Peyer's patch (tissue), 4 donors: ENCODE measurements at places on chromosomes 2 and 18. TPM values are rescaled to one million over a fixed set of nuclear protein-coding genes. Genes with fewer than 3 reads are reported as not detected.
A peak's percentile ranks its signal among the peaks of the same experiment; 100 is the strongest.

Gene HRH4
- not detected for total RNA-seq

Gene C2orf78
- total RNA-seq, result not detected

Gene ERBB4
- total RNA-seq, result 0.09 TPM

DNA sequence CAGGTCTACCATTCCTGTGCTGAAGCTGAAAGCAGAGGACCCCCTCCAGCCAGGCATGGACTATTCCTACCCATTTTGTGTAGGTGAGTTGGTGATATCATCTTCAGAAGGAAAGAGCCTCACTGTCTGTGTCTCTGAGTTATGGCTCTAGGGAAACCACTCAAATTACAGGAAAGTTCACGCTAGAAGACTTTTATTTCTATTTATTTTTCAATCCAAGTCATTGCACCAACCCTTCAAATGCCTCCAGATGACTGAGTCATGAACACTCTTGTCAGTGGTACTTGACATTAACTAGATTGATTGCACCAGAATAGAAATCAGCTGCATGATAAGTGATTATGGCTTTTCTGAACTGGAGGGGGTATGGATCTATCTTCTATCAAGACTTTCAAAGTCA, 338.4 kb downstream of the MBD2 start:
- no peak overlapping the region for H3K4me3 ChIP-seq
- H3K36me3 ChIP-seq, result no peaks in the 10 kb centered on the region
- no peak for DNase-seq
- H3K27ac ChIP-seq, result no peak overlapping the region

DNA sequence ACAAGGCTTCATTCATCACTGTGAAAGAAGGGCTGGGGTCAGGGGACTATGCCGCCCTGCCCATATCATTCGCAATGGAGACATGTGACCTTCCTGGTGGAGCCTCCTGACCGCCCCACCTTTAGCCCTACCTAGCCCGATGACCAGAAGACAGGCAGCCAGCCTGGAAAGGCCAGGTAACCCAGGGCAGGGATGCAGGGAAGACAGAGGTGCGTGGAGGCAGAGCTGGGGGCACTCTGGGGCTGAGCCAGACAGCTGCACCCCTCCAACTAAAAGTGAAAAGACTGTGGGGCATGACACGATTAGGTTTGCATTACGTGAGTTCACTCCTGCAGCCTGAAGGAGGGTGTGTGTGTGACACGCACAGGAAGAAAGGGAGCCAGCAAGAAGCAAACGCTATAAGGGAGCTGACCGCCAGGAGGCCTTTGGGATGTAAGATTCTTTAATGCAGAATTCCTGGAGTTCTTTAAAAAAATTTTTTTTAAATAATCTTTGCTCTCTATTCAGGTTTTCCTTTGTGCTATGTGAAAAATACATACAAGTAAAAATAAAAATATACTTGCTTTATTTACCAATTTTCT, 3.7 kb upstream of the HES6 start:
- no peaks in the 10 kb centered on the region for H3K27me3 ChIP-seq
- peak overlapping the region; percentile 64 for H3K27ac ChIP-seq
- H3K4me3 ChIP-seq, result no peak overlapping the region
- DNase-seq, result no peak
- no peaks in the 10 kb centered on the region for H3K36me3 ChIP-seq
- H3K4me1 ChIP-seq, result peaks cover 21% of the 10 kb centered on the region

DNA sequence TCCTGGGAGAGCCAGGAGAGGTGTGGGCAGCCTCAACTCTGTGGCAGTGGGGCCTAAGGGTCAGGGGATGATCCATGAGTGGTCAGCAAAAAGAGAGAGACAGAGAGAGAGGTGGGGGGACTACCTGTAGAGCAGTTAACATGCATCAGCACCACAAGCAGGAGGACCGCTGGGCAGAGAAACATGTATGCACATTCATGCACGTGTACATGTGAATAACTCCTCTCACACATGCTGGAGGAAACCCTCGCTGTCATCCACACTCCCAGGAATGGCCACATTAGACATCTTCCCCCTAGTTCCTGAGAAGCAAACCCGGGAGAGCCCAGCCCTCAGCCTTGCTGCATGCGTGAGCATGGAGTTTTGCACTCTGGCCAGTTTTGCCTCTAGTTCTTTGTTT, 166.1 kb downstream of the SMAD7 start:
- H3K4me1 ChIP-seq, result peaks cover 16% of the 10 kb centered on the region
- peak overlapping the region; percentile 66 for H3K27ac ChIP-seq
- DNase-seq, result peak; percentile 20
- no peak overlapping the region for H3K4me3 ChIP-seq
- H3K27me3 ChIP-seq, result no peaks in the 10 kb centered on the region

DNA sequence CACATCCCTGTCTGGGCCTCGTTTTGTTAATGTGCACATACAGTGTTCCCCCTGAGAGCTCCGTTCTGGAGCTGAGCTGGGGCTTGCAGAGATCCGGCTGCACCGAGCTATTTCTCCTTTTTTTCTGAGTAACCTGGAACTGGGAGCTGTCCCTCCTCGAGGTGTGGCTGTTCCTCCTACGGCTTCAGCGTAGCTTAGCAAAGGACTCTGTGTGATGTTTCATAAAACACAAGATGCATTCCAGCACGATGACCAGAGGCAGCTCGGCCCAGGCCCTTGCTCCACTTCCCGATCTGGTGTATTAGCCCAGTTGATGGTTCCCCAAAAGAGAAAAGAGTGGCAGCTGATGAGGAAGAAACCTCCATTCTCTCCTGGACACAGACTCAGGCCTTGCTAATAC, 103.0 kb downstream of the FAM210A start:
- H3K27me3 ChIP-seq, result no peaks in the 10 kb centered on the region
- H3K4me3 ChIP-seq, result no peak overlapping the region

- H3K27me3 ChIP-seq, result no peaks in the 10 kb centered on the region
- H3K36me3 ChIP-seq, result no peaks in the 10 kb centered on the region
- H3K27ac ChIP-seq, result no peak overlapping the region
Measured at GRCh38 chr2:198214114-198214596, 409.8 kb downstream of the PLCL1 start.

DNA sequence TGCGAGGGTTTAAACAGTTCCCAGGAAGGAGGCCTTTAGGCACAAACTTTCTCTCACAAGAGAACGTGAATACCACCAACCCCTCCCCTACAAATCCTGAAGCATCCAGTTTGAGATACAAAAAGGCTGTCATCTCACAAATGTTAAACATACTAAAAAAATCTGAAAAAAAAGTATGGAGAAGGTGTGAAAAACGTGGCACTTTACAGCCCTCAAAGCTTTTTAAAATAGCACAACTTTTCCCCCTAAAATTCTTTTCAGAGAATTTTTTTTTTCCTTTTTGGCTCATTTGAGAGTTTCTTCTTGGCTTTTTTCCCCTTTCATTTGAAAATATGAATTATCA, 10.1 kb downstream of the ZEB2 start:
- H3K4me3 ChIP-seq, result no peak overlapping the region
- peak overlapping the region; percentile 89 for H3K27ac ChIP-seq
- peaks cover 6% of the 10 kb centered on the region for H3K4me1 ChIP-seq
- DNase-seq, result no peak
- H3K27me3 ChIP-seq, result no peaks in the 10 kb centered on the region

DNA sequence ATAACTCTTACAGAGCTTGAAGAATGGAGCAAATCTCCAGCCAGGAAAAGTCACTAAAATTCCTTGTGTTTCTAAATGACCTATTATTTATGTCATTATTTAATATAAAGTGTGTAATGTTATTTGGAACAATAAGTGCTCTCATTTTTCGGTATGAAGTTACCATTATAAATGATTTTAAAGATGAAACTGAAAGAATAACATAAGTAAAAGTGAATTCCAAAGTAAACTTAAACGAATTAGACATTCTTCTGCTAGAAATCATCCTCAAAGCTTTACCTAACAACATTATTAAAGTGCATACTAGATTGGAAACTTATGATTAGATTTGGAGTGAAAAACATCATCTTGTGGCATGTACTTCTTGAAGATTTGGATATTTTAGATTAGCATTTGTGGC, 897.2 kb upstream of the CDH2 start:
- H3K4me3 ChIP-seq, result no peak overlapping the region
- H3K36me3 ChIP-seq, result no peaks in the 10 kb centered on the region
- no peak for DNase-seq
- H3K4me1 ChIP-seq, result no peaks in the 10 kb centered on the region
- no peak overlapping the region for H3K27ac ChIP-seq
- no peaks in the 10 kb centered on the region for H3K27me3 ChIP-seq

- no peaks in the 10 kb centered on the region for H3K27me3 ChIP-seq
- no peak for DNase-seq
- no peaks in the 10 kb centered on the region for H3K4me1 ChIP-seq
- no peaks in the 10 kb centered on the region for H3K36me3 ChIP-seq
- no peak overlapping the region for H3K27ac ChIP-seq
Measured at GRCh38 chr18:47809420-47809819, 121.0 kb downstream of the SMAD2 start.

DNA sequence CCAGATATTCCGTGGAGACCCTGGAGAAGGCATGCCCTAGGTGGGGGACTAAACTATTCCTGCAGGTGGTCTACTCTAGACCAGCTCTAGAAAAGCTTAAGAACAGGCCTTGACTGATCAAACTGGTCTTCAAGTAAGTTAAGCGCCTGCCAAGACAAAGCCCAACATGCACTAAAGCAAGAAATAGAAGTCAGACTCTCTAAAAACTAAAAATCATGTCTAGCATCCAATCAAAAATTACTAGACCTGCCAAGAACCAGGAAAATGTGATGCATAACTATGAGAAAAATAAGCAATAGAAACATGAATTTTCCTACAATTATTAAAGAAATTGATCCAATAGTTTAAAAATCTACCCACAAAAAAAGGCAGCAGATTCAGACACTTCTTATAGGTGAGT, 13.6 kb downstream of the KIF1A start:
- H3K36me3 ChIP-seq, result no peaks in the 10 kb centered on the region
- H3K4me1 ChIP-seq, result no peaks in the 10 kb centered on the region
- H3K27ac ChIP-seq, result no peak overlapping the region
- no peaks in the 10 kb centered on the region for H3K27me3 ChIP-seq
- H3K4me3 ChIP-seq, result no peak overlapping the region

GRCh38 chr2:233114421-233114861, 54.3 kb downstream of the INPP5D start:
- DNase-seq, result no peak
- H3K27me3 ChIP-seq, result no peaks in the 10 kb centered on the region
- no peaks in the 10 kb centered on the region for H3K4me1 ChIP-seq
- H3K36me3 ChIP-seq, result no peaks in the 10 kb centered on the region
- H3K4me3 ChIP-seq, result no peak overlapping the region

DNA sequence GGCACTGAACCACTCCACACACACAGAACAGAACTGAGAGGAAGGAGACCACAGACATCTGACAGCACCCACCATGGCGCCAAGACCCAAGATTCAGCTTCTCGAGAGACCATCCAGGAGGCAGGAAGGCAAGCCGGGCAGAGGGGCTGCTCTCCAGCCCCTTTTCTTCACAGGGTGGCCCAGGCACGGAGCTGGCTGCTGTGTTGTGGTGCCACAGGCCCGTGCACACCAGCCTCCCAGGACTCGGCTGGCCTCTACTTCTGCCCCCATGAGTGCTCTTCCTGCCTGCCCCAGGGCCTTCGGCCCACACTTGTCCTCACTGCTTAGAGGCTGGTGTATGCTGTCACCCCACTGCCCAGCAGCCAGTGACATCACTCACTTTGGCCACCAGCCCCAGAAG, 547.6 kb upstream of the RAB6C start:
- no peak for DNase-seq
- H3K4me1 ChIP-seq, result no peaks in the 10 kb centered on the region
- no peak overlapping the region for H3K4me3 ChIP-seq
- no peaks in the 10 kb centered on the region for H3K36me3 ChIP-seq

DNA sequence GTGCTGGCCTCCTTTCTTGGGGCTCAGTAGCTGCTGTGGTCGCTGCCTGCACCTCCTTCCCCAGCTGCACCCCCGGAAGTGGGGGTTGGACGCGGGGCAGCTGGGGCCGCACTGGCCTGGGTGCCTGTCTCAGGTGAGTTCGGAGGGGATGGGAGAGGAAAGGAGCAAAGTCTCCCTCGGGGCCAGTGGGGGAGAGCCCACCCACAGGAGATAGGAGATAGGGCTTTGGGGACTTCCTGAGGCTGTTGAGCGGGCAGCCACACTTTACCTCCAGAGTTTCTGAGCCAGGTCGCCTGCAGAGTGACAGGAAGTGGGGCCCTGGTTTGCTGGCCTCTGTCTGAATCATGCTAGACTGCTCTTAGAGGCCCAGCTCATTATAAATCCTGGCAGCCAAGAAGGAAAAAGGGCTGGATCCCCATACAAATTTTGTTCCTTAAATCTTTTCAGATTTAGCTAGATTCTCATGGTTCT, 8.1 kb downstream of the MBP start:
- no peaks in the 10 kb centered on the region for H3K36me3 ChIP-seq
- no peak overlapping the region for H3K4me3 ChIP-seq
- H3K4me1 ChIP-seq, result no peaks in the 10 kb centered on the region
- H3K27ac ChIP-seq, result peak overlapping the region; percentile 26
- no peaks in the 10 kb centered on the region for H3K27me3 ChIP-seq

DNA sequence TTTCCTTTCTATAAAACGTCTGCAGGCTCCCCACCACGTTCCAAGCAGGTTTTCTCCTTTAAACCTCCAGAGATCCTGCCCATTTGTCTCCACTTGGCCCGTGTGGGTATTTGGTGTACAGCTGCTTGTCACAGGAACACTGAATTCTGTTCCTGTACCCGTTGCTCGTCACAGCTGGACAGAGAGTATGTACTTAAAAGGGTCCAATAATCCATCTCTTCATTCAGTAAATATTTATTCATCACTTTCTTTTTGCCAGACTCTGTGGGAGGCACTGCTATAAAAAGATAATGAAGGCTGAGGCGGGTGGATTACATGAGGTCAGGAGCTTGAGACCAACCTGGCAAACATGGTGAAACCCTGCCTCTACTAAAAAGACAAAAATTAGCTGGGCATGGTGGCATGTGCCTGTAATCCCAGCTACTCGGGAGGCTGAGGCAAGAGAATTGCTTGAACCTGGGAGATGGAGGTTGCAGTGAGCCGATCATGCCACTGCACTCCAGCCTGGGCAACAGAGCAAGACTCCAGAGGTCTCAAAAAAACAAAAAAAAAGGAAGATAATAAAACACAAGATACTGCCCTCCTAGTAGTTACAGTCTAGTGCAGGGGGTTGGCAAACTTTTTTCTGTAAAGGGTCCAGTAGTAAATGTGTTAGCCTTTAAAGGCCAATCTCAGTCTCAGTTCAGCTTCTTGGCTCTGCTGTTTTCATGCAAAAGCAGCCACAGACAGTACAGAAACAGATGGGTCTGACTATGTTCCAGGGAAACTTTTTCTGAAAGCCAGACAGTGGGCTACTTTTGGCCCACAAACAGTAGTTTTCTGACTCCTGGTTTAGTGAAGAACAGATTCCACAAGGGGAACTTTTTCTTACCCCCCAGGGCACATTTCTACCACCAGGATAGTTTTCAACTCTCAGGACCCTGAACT, 309.9 kb upstream of the RAB12 start:
- no peaks in the 10 kb centered on the region for H3K4me1 ChIP-seq
- no peak overlapping the region for H3K27ac ChIP-seq
- H3K27me3 ChIP-seq, result no peaks in the 10 kb centered on the region
- no peaks in the 10 kb centered on the region for H3K36me3 ChIP-seq
- no peak overlapping the region for H3K4me3 ChIP-seq

- DNase-seq, result no peak
- H3K4me3 ChIP-seq, result no peak overlapping the region
- H3K27me3 ChIP-seq, result no peaks in the 10 kb centered on the region
- no peaks in the 10 kb centered on the region for H3K36me3 ChIP-seq
Measured at GRCh38 chr2:2926009-2926857, 451.4 kb downstream of the EIPR1 start.
